ENCODE measurements at places on chromosomes 5 and 9. TPM values are rescaled to one million over a fixed set of nuclear protein-coding genes. Genes with fewer than 3 reads are reported as not detected.

The EIF4E1B gene
- not detected for total RNA-seq

The PHYHD1 gene
- total RNA-seq, result 26.0 TPM

GRCh38 chr9:72996114-72996513, 43.3 kb upstream of the ALDH1A1 start:
- no peak for DNase-seq

- DNase-seq, result no peak
Measured at GRCh38 chr5:150519560-150519945, 11.6 kb downstream of the NDST1 start.

GRCh38 chr5:139223481-139223880, 25.3 kb upstream of the SIL1 start:
- no peak for DNase-seq
